ENCODE measurements at places on chromosomes 1 and 21. TPM values are rescaled to one million over a fixed set of nuclear protein-coding genes. Genes with fewer than 3 reads are reported as not detected.

The FCMR gene
- 2.1 TPM for polyA plus RNA-seq

The TFF1 gene
- 0.70 TPM for polyA plus RNA-seq

- no peak for DNase-seq
These were observed 362.8 kb downstream of the KCNH1 start for GRCh38 chr1:210771131-210771530.

- no peak for DNase-seq
These were observed 11.8 kb downstream of the SLC6A9 start for GRCh38 chr1:44019466-44019948.

The FAM72A gene
- 5.3 TPM for polyA plus RNA-seq

DNA sequence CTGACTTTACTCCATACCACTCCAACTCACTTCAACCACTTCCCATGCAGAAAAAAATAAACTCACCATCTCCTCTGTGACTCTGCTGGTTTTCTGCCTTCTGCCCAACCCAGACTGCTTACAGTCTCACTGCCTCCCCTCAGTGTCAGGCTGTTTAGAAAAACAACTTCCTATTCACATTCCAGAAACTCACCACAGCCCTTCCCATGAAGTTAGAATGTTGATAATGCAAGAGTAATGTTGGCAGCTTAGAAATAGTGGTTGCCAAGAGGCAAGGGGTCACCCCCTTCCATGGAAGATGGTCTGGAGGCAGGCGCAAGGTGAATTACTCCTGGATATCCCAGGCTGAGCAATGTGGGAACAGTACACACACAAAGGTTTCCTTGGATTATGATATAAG is at the start of gene SELP:
Gene SELP, minus strand, starts transcription at position 119 of the 400 bp plus-strand sequence. Its CDS starts 50 bp downstream, at position 69.
- no peak for DNase-seq

The AADACL3 gene
- not detected for polyA plus RNA-seq

The OR2L3 gene
- polyA plus RNA-seq: not detected

DNA sequence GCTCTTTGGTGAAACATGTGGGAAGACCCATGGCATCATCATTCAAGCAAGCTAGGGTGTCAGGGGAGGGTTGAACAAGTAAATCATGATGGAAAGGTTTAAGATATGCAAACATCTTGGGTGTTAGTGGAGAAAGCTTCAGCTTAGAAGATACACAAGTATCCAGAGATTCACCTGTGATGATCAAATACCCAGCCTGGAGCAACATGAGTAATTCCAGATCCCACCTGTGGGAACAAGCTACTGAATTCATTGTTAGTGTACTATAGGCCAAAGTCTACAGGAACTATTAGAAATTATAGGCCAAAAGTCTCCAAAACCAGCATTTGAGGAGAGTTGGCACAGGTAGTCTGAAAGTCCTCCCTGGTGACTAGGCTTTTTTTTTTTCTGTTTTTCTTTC is 499.9 kb downstream of the NUF2 start:
- no peak for DNase-seq

GRCh38 chr1:47243910-47244309 is 11.9 kb upstream of the TAL1 start:
- no peak for DNase-seq

DNA sequence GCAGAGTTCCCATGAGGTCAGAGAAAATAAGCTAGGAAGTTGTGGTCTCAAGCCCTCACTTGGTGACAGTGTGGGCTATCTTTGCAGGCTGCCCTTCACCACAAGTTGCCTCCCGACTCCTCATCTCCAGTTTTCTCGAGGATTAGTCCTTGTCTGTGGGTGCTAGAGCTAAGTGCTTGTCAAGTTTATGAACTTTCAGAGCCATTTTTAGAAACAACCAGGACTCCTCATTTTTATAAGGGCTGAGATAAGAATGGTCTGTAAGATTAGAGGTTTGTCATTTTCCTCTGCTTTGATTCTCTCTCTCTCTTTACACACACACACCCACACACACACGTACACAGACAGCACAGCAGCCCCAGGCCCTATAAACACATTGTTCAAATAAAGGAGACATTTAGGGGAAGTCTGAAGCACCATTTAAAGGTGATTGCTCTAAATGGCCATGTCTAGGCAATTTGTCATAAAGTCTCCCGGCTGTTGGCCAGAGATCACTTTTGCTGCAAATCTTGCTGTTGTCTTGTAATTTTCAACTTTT is 127.2 kb downstream of the LACTBL1 start:
- no peak for DNase-seq

- DNase-seq: no peak
These were observed 6.8 kb upstream of the HAX1 start for GRCh38 chr1:154265586-154265985.

DNA sequence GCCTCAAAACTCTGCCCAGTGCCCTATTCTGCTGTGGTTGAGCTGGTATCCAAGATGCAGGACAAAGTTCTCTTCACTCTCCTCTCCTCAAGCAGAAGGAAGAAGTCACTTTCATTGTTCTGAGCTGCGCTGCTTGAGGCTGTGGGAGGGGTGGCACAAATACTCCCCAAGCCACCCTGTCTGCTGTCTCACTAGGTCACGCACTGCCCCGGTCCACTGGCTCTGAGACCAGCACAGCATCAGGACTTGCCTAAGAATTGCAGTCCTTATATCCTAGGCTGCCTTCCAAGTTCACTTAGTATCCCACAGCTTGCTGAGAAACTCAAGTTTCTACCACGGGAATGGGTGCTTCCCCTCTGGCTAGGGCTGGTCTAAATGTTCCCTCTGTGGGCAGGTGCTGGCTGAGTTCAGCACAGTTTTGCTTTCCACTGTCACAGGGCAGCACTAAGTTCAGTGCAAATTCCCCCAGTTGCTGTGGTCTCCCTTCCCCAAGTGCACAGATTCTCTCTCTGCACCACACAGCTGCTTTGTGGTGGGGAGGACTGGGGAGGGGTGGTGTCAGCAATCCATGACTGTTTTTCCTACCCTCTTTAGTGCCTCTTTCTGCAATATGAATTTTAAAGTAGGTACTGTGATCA is 32.4 kb downstream of the SLC9C2 start:
- no peak for DNase-seq
